ENCODE measurements at places on chromosomes 2 and 18.

- no peak for DNase-seq
Measured at GRCh38 chr2:48932667-48933066, 177.1 kb upstream of the LHCGR start.

- DNase-seq = no peak
Measured at GRCh38 chr2:212923393-212923792, 228.0 kb downstream of the IKZF2 start.

GRCh38 chr2:44778671-44779476 is 162.6 kb upstream of the SIX3 start:
- DNase-seq = no peak

DNA sequence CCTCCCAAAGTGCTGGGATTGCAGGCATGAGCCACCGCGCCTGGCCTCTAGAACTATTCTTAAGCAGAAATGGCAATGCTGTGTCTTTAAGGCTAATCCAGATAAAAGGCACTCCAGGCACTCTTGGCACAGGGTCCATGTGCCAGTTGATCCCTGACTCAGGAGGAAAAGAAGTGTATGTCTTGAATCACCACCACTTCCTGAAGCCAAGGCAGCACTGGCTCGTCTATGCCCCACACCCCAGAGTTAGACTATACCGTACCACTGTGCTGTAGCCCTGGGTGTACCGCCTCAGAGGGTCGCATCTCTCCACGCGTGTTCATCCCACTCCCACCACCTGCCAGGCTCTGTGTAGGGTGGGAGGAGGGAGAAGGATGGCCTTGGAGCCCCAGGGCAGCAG is 9.0 kb downstream of the TNFRSF11A start:
- DNase-seq = no peak

DNA sequence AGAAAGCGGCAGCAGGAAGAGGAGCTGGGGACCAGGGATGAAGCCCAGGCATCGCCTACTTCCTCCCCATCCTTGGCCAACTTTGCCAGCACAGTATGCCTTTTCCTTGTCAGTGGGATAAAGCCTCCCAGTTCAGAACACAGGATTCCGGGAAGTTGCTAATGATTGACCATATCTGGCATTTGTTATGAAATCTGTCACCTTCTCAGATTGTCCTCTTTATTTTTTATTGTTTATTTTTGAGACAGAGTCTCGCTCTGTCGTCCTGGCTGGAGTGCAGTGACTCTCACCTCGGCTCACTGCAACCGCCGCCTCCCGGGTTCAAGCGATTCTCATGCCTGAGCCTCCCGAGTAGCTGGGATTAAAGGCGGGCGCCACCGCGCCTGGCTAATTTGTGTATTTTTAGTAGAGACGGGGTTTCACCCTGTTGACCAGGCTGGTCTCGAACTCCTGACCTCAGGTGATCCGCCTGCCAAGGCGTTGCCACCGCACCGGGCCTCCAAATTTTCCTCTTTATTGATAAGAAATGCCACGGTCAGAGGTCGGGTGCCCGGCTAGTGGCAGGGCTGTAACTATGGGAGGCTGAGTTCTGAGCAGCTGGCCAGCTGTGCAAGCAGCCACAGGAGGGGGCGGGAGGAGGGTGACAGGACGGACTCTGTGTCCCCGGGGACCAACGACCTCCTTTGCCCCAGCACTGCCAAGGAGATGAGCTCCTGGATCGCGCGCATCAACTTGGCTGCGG is 24.4 kb downstream of the PSD4 start:
- no peak for DNase-seq

DNA sequence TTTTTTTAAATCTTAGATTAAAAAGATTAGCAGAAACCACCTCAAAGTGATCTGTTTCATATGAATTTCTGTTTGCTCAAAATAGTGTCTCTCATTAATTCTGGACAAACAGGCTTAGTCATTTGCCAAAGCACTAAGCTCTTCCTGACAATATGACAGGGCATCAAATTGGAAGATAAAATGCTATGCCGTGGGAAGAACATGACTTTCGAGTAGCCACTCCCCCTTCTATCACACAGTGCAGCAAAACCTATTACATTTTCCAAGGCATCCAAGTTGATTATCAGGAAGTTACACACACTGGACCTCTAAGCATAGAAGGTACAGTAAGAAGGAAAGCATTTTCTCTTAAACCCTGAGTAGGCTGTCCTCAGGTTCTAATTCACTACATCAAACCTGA is 89.5 kb downstream of the STK39 start:
- no peak for DNase-seq

- DNase-seq = peak; percentile 73
Measured at GRCh38 chr2:25323042-25323514, 18.6 kb downstream of the DNMT3A start.

- DNase-seq = no peak
Measured at GRCh38 chr2:140462990-140463389, 1667.8 kb downstream of the LRP1B start.

DNA sequence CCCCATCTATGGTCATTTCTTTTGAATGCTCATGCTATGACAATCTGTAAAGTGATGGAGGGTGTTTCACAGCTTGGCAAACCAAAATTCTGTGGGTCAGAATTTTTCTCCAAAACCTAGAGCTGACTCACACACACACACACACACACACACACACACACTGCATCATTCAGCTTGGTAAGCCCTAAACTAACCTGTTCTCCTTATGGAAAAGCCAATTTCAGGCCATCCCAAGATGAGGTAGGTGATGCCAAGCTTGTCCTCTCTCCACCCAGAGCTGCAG is 45.0 kb upstream of the NRP2 start:
- DNase-seq = no peak

- DNase-seq = no peak
Measured at GRCh38 chr2:59005836-59006615, 764.9 kb upstream of the FANCL start.

GRCh38 chr2:44686561-44686960 is 254.9 kb upstream of the SIX3 start:
- DNase-seq = no peak

GRCh38 chr2:222050981-222051380 is 247.8 kb downstream of the PAX3 start:
- no peak for DNase-seq

DNA sequence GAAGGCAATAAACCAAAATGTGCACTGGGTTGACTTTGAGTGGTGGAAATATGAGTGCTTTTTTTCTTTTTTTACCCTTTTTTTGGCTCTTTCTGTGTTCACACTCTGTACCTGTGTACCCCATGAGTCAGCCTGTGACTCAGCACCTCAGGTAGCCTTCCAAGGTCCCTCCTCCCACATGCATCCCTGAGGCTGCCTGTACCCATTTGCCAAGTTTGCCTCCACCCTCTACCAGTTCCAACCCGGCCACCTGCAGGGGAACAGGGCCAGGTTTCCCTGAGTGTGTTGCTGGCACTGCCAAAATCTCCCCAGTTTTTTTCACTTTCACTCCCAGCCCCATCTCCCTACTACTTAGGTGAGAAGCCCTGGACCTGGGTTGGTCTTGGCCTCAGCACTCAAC is 14.0 kb downstream of the CXCR1 start:
- DNase-seq = no peak

- no peak for DNase-seq
Measured at GRCh38 chr2:146227152-146228019, 1617.4 kb upstream of the ACVR2A start.

GRCh38 chr2:73904952-73905351 is 12.1 kb downstream of the ACTG2 start:
- no peak for DNase-seq

GRCh38 chr2:240437551-240437860 is 2.0 kb downstream of the GPC1 start:
- no peak for DNase-seq

- no peak for DNase-seq
Measured at GRCh38 chr18:32157580-32157979, 32.3 kb upstream of the MEP1B start.

GRCh38 chr2:171334171-171334570 is 99.6 kb downstream of the METTL8 start:
- DNase-seq = no peak

DNA sequence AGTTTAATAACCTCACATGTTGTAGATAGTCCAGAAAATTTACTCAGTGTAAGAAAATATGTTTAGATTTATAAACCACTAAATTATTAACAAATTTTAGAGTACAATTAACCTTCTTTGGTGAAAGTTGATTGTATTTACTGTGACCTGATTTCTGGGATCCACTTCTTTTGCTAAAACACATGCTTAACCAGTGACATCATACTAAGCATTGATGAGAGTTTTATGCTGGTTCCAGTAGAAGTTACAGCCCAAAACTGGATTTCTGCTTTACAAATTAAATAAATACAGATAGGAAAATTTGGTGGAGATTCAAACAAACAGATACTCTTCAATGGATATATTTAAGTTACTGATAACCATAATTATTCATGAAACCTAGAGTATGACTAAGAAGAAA is 40.9 kb downstream of the RBBP8 start:
- DNase-seq = no peak

GRCh38 chr18:11996190-11996754 is 15.0 kb downstream of the IMPA2 start:
- DNase-seq = no peak

DNA sequence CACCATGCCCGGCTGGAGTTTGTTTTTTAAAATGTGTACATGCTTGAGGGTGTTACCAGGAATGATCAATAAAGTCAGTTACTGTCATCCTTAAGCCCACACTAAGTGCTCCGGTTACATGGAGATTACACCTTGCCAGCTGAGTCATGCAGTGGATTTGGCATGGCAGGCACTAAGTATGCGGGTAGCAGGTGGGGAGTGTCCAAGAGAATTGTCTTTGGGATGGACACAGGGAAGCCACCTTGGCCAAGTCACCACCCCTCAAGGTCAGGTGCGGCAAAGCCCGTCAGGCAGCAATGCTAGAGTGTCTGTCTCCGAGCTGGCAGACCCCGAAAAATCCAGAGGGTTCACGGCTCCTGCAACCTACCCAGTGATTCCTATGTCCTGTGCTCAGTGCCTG is 54.8 kb downstream of the GBX2 start:
- DNase-seq = no peak

DNA sequence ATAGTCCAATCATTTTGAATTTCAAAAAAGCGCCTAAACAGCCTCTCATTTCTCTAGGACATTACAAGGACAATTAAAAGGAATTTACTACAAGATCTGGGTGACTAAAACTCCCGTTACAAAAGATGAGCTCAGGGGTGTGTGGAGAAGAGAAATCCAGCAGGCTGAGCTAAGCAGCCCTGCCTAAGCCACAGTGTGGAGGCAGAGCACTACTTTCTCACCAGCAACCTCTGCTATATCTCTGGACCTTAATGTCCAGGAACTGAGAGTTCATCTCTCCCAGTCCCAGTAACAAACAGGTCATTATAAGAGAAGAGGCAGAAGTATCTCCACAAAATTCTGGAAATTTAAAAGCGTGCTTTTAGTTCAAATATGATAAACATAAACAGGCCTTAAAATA is 18.9 kb upstream of the ANKRD62 start:
- DNase-seq = no peak

DNA sequence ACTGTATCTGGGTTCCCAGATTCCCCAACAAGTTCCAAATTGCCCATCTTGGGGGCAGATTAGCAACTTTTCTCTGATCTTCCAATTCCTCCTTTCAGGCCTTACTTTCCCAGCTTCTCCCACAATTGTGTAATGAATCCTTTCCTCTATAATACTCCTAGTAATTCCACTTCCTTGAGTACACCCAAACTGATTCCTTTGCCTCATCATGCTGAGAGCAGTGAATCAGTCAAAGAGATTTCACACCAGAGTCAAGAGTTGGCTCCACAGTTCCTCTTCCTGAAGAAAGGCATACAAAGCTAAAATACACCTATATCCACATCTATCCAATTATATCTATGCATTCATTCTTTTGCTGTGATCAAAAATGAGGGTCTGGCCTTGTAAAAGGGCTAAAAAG is 28.6 kb upstream of the DAPL1 start:
- DNase-seq = no peak

DNA sequence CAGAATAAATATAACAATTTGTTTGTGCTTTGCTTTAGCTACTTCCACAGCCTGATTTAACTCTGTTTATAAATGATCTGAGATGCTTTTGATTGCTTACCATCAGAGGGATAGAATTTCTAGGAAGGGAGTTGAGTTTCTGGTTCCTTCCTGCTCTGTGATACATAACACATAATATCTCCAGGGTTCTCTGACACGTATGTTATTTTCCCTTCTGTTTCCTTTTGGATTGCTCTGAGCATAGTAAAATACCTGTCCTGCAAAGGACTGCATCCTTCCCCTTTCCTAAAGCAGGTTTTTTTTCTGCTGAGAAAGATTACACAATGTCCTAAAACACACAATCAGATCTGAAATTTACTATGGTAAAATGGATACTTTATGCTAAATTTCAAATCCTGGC is 76.1 kb downstream of the CABYR start:
- no peak for DNase-seq

DNA sequence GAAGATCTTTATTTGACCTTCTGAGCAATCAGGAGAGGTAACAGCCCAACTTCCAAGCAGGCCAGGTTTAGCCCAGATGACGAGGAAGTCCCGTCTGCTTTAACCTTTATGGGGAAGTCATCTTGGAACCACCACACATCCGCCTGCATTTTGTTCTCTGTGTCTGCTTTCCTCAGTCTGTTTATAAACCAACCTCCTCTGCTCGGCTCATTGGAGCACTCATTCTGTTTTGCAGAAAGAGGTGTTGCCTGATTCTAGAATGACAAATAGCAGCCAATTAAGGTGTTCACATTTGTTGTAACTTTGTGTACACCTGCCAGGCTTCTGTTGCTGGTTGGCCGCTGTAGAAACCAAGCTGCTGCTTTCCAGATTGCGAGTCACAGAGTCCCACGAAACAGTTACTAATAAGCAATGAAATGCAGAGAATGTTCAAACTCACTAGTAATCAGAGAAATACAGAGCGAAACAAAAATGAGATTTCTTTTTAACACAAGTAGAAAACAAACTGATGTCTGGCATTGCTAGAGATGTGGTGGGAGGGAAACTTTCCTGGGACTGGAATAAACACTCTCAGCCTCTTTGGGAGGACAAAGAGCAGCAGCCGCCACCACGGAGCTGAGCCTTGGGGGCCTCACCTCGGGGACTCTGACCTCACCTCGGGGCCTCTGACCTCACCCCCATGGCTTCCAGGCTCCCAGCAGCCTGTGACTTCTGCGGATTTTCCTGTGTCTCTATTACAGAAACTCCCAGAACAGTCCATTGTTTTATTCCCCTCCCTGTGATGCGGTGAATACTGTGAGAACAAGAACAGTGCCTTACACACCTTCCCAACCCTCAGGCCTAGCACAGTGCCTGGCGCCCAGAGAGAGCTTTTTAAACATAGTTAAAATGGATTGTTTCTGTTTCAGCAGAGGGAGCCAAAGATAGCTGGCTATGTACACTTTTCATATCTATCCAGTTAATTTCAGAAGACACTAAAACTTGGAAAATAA is 64.0 kb downstream of the MBP start:
- peak; percentile 50 for DNase-seq

DNA sequence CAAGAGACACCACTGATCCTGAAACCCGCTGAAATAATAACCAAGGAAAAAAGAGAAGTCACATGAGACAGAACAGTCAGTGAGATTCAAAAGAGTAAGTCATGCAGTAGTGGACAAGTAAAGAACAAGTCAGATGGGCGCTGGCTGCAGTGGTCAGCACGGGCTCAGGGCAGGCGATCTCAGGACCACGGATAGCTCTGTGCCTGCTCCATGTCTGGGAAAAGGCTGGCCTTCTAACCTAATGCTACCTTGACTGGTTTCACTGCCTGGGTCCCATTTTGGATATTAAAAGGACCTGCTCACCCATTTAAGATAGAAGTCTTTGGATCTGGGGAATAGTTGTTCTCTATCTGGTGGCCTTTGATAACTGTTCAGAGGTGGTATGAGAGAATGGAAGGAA is 61.7 kb upstream of the LCLAT1 start:
- no peak for DNase-seq

GRCh38 chr2:96274355-96275056 is 8.5 kb downstream of the CIAO1 start:
- DNase-seq = no peak

- no peak for DNase-seq
Measured at GRCh38 chr2:210620456-210620855, 64.1 kb downstream of the CPS1 start.
